Hypothalamus (tissue), 51 donors: ENCODE measurements at places on chromosomes 5 and 9.

- DNase-seq = no peak
Observed at GRCh38 chr9:38482918-38483592, 58.8 kb upstream of the IGFBPL1 start.

GRCh38 chr9:82363198-82363597 lies 374.6 kb downstream of the SPATA31D1 start:
- DNase-seq = no peak

- DNase-seq = no peak
Observed at GRCh38 chr5:156471893-156472292, 144.9 kb downstream of the SGCD start.

- no peak for DNase-seq
Observed at GRCh38 chr5:66689522-66690220, 93.5 kb downstream of the MAST4 start.

DNA sequence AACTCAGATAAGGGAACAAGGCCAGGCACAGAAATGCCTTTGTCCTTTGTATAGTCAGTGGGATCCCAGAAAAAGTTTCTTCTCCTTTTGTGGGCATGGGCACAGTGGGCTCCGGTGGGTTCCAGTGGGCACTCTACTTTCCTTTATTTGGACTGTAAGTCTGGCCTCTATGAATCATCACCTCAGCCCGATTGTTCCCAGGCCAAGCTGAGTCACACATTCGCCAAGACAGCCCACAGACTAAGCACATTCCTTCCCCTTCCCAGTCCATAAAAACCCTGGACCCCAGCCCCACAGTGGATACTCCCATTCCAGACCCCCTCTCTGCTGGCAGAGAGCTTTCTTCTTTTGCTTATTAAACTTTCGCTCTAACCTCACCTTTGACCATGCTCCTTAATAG lies 165.0 kb downstream of the FBXL17 start:
- DNase-seq = no peak

DNA sequence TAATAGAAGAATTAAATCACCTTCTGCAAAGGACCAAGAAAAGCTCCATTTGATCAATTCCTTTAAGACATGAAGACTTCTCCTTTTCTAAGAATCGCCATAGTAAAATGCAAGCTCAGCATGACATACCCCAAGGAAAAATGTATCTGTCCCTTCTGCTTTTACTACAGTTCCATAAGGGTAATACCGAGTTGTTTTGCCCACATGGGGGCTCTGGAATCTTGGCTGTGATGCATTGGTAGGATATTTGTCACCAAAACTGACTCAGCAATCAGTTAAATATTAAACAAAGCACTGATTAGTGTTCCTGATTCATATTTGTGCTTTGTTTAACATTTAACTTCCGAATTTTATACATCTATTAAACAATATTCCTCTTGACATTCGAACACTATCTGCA lies 24.3 kb upstream of the KCNIP1 start:
- DNase-seq = no peak

DNA sequence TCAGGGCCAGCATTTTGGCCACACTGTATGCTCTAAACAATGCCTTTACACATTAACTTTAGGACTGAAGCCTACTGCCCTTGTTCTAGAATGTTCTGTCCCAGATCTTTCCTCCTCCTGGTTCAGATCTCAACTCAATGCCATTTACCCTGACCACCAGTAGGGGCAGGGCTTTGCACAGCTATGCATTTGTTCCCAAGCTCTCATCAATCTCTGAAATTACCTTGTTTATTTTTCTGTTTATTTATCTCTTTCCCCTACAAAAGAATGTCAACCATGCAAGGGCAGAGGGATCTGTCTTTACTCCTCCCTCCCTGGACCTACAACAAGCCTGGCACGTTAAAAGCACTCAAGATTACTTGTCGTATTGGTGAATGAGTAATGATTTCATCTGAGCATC lies 612.9 kb downstream of the BNC2 start:
- DNase-seq = no peak
